Activated naive CD8-positive, alpha-beta T cell treated with anti-CD3 and anti-CD28 coated beads, Interleukin-2, amount 10 ng/mL, durations not matched to agents 7 days and 5 days (primary cell): ENCODE measurements at places on chromosomes 11 and 22.
A peak's percentile ranks its signal among the peaks of the same experiment; 100 is the strongest.

- peaks cover 8% of the 10 kb centered on the region for H3K4me1 ChIP-seq
- no peak overlapping the region for H3K27ac ChIP-seq
- peaks cover 6% of the 10 kb centered on the region for H3K36me3 ChIP-seq
- H3K4me3 ChIP-seq = no peak overlapping the region
- DNase-seq = no peak
- H3K27me3 ChIP-seq = no peaks in the 10 kb centered on the region
These were observed 3.9 kb downstream of the CDPF1 start for GRCh38 chr22:46246178-46246577.

DNA sequence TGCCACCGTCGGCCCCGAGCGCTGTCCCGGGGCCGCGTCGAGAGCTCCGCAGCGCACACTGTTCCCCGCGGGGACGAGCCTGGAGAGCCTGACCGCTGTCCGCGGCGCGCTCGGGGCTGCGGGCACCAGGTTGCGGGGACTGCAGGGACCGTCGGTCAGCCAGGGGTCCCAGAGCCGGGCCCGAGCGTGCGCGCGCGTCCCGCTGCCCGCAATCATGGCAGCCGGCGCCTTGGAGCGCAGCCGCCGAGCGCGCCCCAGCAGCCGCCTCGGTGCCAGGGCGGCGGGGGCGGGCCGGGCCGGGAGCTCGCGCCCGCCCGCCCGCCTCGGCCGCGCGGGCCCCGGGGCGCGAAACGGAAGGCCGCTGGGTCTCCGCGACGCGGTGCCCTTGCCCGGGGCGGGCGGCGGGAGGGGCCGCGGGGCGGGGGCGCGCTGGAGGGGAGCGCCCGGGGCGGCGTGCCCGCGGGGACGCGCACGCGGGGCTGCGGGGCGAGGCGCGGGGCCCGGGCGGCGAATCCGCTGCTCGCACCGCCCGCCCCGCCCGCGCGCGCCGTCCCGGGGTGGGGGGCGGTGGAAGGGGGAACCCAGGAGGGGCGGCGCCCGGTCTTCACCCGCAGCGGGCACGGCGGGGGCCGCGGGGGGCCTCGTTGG is 79.4 kb upstream of the PPARA start:
- H3K27ac ChIP-seq = no peak overlapping the region
- H3K36me3 ChIP-seq = no peaks in the 10 kb centered on the region
- no peaks in the 10 kb centered on the region for H3K27me3 ChIP-seq
- H3K4me3 ChIP-seq = peak overlapping the region; percentile 84
- DNase-seq = peak; percentile 78
- H3K4me1 ChIP-seq = peaks cover 25% of the 10 kb centered on the region

GRCh38 chr22:33569559-33569958 is 350.7 kb downstream of the LARGE1 start:
- H3K4me1 ChIP-seq = peaks cover 2% of the 10 kb centered on the region
- H3K36me3 ChIP-seq = no peaks in the 10 kb centered on the region
- H3K27me3 ChIP-seq = peaks cover 2% of the 10 kb centered on the region
- no peak for DNase-seq

GRCh38 chr22:36085476-36086169 is 57.0 kb upstream of the RBFOX2 start:
- no peaks in the 10 kb centered on the region for H3K27me3 ChIP-seq
- DNase-seq = no peak
- no peak overlapping the region for H3K4me3 ChIP-seq
- H3K36me3 ChIP-seq = no peaks in the 10 kb centered on the region
- peaks cover 2% of the 10 kb centered on the region for H3K4me1 ChIP-seq

DNA sequence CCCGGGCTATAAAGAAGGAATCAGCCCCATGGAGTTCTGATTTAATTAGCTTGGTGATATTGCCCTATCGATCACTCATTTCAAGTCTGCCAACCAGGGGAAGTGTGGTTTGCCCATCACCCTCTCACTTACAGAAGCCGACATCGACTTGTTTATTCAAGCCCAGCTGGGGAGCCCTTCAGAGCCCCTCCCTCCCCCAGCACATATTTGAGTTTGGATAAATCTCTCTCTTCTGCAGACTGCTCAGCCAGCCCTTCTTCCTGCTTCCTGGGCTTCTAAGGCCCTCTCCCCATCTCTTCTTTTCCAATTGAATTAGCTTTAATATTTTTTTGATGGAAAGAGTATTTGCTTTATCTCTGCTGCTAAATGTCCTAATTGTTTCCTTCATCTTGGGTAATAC is 299.0 kb downstream of the MIAT start:
- H3K27ac ChIP-seq = no peak overlapping the region
- no peaks in the 10 kb centered on the region for H3K36me3 ChIP-seq
- H3K4me3 ChIP-seq = no peak overlapping the region

DNA sequence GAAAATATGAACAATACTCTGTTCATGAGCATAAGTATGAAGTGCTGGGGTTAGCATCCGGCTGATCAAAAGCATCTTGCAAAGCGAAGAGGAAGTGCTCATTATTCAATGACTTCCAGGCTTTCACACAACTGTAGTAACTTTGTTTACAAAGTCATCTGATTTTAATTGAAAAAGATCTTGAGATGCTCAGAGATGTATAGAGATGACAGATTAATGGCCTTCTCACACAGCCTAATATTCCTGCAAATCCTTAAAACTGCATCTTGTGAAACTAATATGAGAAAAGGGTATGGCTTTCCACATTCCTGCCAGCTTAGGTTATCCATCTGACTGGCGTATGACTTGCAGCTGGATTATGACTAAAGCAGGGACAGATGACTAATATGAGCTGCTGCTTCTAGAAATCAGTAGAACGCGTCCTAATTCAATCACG is 125.4 kb downstream of the CASP12 start:
- no peak overlapping the region for H3K4me3 ChIP-seq
- H3K4me1 ChIP-seq = peaks cover 9% of the 10 kb centered on the region
- DNase-seq = no peak
- H3K27ac ChIP-seq = peak overlapping the region; percentile 56
